ENCODE measurements at places on chromosomes 12 and 14.

DNA sequence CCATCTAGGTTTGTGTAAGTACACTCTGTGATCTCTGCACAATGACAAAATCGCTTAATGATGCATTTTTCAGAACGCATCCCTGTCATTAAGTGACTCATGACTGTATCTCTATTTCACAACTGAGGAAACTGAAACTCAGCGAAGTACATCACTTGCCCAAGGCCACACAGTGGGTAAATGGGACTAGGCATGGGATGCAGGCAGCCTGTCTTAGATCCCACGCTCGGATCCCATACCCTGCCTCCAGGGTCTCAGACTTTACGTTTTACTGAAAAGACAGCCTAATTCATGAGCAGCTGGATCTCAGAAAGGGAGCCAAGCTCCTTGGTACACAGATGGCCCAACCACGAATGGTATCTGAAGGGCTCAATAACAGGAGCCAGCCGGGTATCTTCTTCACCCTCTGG, 2.4 kb upstream of the MLEC start:
- no peak for DNase-seq

DNA sequence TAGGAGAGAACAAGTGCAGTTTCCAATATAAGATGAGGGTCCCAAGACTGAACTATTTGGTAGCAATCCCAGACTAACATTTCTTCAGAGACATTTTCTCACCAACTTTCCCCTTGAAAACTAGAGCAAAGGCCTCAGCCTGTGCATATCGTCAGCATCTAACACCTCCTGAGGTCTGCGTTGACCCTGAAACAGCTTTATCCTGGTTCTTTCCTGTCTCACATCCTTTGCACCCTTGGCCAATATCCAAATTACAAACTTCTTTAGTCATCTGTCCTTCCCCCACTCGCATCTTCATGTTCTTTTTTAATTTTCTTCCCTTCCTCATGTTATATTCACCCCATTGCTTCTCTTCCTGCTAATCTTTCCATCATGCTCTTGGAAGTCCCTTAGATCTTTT, 83.0 kb downstream of the FAR2 start:
- DNase-seq, result no peak

- no peak for DNase-seq
Measured at GRCh38 chr12:50626026-50626425, 121.2 kb downstream of the DIP2B start.

GRCh38 chr12:65517656-65518210, 239.2 kb downstream of the MSRB3 start:
- no peak for DNase-seq

DNA sequence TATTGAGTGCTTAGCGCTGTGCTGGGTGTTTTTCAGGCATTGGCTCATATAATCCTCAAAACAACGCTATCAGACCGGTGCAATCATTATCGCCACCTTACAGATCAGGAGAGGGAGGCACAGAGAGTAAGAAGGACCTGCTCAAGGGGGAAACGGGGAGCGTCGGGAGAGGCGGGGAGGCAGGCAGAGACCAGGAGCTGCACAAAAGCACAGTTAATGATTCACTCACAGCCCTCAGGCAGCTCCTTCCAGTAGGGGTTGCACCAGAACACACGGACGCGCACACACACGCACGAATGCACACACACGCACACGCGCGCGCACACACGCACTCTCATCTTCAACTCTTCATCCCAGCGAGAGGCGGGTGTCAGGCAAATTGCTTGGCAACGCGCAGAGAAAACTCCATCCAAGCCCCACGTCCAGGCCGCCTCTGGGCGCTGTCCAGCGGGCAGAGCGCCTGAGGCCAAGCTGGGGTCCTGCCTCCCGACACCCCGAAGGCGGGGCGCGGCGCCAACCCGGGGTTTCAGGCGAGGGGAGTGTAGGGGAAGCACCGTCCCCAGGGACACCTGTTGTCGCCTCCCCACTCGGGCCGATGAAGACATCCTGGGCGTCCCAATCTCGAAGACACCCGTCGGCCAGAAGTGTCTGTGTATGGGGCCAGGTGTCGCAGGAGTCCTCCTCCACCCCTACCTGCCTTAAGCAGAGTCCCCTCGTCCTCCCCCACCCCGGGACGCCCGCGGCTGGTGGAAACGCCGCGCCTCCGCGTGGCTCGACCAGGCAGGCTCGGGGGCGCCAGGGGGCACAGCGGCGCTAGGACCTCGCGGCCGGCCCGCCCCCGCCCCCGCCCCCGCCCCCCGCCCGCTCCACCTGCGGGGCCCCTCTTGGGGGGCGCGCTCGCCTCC, 35.5 kb upstream of the STON2 start:
- DNase-seq, result peak; percentile 74

- no peak for DNase-seq
Measured at GRCh38 chr12:52279422-52280318, 5.2 kb downstream of the KRT86 start.

DNA sequence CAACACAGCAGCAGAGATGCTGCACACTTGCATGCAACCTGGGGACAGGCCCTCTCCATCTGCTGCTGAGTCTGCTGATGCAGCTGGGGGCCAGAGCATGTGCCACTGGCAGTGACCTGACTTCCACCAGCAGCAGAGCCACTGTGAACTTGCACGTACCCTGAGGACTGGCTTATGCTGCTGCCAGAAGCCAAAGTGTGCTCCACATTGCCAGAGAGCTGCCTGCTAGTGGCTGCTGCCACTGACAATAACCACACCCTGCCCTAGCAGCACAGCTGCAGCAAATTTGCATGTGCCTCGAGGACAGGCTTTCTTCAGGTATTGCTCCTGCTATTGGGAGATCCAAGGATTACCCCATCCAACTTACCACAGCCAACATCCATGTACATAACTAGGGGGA, 4.5 kb upstream of the PRR4 start:
- no peak for DNase-seq

DNA sequence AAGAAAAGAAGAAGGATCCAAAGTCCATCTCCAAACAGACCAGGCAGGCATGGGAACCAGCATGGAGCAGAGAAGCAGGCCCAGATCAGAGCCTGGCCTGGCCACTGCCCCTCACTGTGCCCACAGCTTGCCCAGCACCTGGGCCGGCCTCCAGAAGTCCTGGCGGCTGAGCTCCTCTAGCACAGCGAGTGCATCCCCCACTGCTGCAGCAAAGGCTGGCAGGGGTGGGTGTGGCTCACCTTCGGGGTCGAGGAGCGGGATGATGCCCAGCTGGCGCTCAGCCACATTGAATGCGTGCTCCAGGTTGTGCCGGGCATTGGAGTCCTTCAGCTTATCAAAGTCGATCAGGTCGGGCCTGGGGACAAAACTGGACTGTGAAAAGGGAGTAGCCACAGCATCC, 78.7 kb downstream of the SPTB start:
- DNase-seq, result no peak

- DNase-seq, result peak; percentile 84
Measured at GRCh38 chr12:52307836-52308805, 13.1 kb downstream of the KRT83 start.

DNA sequence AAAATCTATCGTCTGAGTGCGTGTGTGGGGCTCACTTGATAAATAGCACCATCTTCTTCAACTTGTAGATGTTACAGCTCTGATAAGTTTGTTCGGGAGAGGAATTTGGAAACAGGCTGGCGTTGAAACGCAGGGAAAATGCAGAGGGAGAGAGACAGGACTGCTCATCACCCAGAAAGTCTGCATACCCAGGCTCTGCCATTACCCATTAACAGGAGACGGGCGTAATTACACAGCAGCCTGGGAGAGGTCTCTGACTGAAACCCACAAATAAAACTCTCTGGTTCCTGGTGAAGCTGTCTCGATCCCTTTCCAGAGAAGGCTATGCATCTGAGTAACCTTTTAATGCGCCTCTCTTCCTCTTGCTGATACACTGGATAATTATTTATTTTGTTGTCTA, 547.3 kb downstream of the BCL11B start:
- DNase-seq, result no peak

DNA sequence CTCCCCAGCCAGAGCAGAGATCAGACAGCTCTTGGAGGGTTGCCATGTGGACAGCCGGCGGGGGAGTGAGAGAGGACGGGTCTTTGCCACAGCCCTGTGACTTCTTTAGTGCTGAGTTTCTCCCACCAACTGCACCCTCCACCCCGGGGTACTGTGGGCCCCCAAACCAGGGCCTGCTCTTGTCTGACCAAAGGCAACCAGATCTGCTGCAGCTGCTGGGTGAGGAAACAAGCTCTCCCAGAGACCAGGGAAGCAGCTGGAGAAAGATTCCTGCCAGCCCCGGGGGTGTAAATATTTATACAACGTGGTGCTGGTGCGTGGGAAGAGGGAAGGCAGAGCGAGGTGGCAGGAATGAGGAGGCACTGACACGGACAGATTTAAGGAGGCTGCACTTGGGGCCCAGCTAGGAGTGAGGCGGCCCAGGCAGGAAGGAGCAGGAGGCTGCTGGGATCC, 14.3 kb upstream of the ZFP36L1 start:
- DNase-seq, result peak; percentile 20

GRCh38 chr12:76678992-76679391, 84.9 kb upstream of the ZDHHC17 start:
- no peak for DNase-seq

DNA sequence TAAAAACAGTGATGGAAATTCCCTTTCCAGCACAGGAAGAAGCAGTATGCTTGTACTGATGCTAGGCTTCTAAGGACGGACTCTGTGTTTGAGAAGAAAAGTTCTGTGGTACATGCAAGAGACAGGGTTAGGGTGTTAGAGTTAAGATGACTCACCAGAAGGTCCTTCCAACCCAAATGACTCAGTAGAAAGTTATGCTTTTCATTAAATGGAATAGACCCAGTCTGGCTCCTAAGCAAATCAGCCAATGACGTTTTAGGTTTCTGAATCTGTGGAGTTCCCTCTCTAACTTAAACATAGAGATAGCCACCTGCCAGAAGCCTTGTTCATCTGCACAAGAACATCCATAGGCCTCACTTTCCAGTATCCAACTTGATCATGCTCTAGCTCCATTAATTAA, 5.7 kb downstream of the PTHLH start:
- no peak for DNase-seq

- no peak for DNase-seq
Measured at GRCh38 chr12:112282920-112283319, 99.3 kb downstream of the HECTD4 start.

- DNase-seq, result no peak
Measured at GRCh38 chr12:132286912-132287311, 42.5 kb downstream of the GALNT9 start.

- no peak for DNase-seq
Measured at GRCh38 chr14:95018821-95019220, 138.5 kb downstream of the DICER1 start.

DNA sequence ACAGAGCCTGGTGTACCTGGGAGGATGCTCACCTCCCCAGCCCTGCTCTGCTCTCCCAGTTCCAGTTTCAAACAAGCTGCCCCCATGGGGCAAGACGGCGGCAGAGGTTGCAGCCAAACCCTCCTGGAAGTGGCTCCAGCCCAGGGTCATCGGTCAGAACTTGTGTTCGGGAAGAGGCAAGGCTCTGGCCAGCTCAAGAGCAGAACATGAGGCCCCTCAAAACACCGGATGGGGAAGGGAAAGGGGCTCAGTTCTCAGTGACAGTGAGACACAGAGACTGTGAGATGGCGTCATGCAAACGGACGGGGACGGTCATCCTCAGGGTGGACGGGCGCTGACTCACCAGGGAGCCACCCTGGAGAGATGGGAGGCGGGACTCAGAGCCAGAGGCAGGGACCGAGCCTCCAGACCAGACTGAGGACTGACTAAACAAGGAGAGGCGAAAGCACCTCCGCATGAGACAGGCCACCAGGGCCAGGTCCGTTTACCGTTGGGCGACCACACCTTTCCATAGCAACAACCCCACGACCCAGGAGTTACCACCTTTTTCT, 63.9 kb upstream of the GALNT9 start:
- no peak for DNase-seq

DNA sequence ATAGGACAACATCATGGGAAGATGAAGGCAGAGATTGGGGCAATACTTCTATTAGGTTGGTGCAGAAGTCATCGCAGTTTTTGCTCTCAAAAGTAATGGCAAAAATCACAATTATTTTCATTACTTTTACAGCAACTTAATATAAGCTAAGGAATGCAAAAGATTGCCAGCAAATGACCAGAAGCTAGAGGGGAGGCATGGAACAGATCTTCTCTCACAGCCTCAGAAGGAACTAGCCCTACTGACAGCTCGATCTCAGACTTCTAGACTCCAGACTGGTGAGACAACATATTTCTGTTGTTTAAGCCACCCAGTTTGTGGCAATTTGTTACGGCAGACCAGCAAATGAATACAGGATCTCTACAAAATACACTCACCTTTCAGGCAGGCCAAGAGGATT, 348.5 kb upstream of the TBX3 start:
- no peak for DNase-seq

- DNase-seq, result no peak
Measured at GRCh38 chr12:101077791-101078528, 132.1 kb downstream of the SLC5A8 start.

- DNase-seq, result no peak
Measured at GRCh38 chr14:76154539-76155126, 2.9 kb downstream of the GPATCH2L start.

DNA sequence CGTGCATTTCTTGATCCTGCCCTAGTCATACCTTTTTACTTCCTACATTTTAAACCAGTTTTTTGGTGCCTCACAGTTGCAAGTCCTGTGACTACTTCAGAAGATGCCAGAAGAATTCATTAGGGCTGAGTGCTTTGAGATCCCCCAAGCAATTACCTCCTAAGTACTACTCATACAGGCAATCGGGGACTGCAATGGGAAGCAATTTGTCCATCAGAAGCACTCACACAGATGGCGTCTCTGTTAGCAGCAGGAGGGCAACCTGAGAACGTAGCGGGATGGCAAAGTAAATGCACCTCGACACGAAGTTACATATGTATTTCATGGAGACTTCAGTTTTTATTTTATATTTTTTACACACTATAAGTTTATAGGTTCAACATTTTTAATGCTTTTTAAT, 188.3 kb downstream of the CAPZA3 start:
- DNase-seq, result no peak

DNA sequence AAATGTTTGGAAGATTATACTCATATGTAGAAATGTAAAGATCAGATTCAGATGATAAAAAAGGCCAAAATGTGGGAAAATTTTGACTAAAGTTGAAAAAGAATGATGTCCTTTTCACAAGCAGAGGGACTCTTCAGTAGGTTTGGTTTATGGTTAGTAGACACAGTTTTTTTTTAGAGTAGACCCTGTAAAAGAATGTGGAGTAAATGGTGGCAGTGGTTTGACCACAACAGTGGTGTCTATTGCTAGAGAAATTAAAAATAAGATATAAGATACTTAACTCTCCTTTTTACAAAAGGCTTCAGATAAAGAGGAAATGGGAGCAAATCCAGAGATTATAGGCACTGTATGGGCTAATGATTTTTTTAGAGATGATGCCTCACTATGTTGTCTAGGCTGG, 21.8 kb downstream of the RAP1B start:
- DNase-seq, result no peak

GRCh38 chr12:49019120-49019430, 499 bp upstream of the PRKAG1 start:
- DNase-seq, result no peak
